ENCODE measurements at places on chromosomes 13 and 19.

- DNase-seq = no peak
These were observed 303.9 kb downstream of the FOXO1 start for GRCh38 chr13:40362502-40362901.

DNA sequence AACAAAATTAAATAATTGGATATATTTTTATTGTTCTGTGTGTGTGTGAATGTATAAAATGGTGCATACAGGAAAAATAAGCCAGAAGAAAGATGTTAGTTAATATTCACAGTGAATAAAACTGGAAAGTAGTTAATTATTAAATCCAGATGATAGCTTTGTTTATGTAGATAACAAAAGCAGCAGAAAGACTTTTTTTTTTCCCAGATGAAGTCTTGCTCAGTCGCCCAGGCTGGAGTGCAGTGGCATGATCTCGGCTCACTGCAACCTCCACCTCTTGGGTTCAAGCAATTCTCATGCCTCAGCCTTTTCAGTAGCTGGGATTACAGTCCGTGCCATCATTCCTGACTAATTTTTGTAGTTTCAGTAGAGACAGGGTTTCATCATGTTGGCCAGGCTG is 140.1 kb downstream of the ZNF486 start:
- no peak for DNase-seq

- DNase-seq = no peak
These were observed 25.0 kb upstream of the VWA8 start for GRCh38 chr13:41985788-41986508.

GRCh38 chr19:54077334-54077733 is 3.8 kb downstream of the TARM1 start:
- no peak for DNase-seq

GRCh38 chr19:23365222-23365621 is 30.0 kb downstream of the ZNF91 start:
- DNase-seq = no peak

DNA sequence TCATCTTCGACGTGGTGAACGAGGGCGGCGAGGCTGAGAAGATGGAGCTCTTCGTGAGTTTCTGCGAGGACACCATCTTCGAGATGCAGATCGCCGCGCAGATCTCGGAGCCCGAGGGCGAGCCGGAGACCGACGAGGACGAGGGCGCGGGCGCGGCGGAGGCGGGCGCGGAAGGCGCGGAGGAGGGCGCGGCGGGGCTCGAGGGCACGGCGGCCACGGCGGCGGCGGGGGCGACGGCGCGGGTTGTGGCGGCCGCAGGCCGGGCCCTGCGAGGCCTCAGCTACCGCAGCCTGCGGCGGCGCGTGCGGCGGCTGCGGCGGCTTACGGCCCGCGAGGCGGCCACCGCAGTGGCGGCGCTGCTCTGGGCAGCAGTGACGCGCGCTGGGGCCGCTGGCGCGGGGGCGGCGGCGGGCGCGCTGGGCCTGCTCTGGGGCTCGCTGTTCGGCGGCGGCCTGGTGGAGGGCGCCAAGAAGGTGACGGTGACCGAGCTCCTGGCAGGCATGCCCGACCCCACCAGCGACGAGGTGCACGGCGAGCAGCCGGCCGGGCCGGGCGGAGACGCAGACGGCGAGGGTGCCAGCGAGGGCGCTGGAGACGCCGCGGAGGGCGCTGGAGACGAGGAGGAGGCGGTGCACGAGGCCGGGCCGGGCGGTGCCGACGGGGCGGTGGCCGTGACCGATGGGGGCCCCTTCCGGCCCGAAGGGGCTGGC is 52.6 kb downstream of the MAP4K1 start:
- no peak for DNase-seq

DNA sequence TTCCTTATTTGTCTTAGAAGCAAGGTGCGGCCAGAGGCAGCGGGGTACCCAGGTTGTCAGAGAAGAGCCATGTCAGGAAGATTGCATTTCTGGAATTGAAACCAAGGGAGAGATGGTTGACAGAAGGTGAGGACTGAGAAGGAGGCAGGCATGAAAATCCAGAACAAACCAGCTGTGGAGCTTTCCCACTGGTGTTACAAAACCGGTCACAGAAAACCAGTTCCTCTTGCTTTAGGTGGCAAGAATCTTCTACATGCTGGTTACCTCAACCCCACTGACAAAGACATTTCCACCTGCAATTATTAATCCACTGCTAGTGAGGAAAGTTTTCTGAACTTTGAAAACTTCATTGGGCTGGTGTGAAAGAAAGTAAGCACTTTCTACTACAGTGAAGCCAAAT is 64.0 kb upstream of the MED4 start:
- DNase-seq = no peak

DNA sequence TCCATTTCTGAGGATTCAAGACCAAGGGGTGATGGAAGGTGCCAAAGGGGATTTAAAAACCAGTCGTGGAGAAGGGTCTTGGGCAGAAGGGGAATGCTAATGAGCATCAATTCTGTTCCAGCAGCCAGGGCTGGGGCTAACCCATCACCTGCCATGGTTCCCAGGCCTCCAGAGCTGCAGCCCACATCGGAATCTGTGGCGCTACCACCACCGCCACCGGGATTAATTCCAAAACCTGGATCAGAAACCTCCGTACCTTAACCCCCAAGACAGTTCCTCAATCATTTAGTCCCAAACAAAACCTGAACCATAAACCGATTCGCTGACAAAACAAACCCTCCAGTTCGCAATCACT is 583 bp downstream of the ZNF615 start:
- DNase-seq = no peak

GRCh38 chr13:97535614-97536013 is 101.6 kb downstream of the RAP2A start:
- no peak for DNase-seq

- no peak for DNase-seq
These were observed at the start of gene FLT3 for GRCh38 chr13:28100150-28101121. TSS of gene FLT3 (minus strand) at chr13:28100576. CDS start at chr13:28100510, 66 bp downstream.

GRCh38 chr13:35794734-35795389 is 318.4 kb upstream of the MAB21L1 start:
- DNase-seq = no peak

- DNase-seq = no peak
These were observed 482.1 kb downstream of the LIG4 start for GRCh38 chr13:107733276-107733675.

DNA sequence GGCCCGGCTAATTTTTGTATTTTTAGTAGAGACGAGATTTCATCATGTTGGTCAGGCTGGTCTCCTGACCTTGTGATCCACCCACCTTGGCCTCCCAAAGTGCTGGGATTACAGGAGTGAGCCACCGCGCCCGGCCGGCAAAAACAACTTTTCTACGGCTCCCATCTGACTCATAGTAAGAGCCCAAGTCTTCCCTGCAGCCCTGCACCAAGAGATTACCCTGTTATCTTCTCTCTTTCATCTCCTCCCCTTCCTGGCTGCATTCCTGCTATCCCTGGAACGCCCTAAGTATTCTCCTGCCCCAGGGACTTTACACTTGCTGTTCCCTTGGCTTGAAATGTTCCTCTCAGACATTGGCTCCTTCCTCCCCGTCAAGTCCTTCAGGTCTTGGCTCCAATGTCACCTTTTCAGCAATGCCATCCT is 6.6 kb downstream of the AP2S1 start:
- DNase-seq = no peak

DNA sequence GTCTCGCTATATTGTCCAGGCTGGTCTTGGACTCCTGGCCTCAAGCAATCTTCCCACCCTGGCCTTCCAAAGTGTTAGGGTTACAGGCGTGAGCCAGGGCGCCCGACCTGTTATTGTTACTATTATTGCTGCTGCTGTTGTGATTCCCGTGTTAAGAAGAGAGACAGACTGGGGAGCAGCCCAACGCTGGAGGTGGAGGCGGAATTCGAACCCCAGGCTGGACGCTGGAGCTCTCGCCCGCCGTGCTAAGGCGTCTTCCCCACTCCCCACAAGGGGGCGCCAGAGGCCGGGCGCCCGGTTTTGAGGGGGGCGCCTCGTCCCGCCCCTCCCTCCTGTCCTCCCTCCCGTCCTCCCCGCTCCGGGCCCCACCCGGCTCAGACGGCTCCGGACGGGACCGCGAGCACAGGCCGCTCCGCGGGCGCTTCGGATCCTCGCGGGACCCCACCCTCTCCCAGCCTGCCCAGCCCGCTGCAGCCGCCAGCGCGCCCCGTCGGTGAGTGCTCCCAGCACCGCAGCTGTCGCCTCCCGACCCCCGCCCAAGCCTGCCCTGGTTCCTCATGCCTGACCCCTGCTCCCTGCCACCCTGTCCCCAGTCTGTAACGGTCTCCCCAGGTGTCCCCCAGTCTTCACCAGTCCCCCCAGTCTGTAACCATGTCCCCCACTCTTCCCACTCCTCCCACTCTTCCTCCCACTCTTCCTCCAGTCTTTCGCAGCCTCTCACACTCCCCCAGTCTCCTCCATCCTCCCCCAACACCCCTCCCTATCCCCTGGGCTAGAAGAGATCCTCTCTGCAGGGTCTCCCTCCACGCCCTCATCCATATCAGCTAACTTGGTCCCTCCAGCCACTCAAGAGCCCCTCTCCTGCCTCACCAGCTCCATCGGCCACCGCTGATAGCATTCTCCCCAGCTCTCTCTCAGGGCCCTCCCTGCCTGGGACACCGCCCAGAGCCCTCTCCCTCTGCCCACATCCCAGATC is at the start of gene EHD2:
Gene EHD2 (plus strand): TSS at position 377 of the 976 bp plus-strand sequence. CDS start 3,191 bp downstream, outside the sequence.
- no peak for DNase-seq

DNA sequence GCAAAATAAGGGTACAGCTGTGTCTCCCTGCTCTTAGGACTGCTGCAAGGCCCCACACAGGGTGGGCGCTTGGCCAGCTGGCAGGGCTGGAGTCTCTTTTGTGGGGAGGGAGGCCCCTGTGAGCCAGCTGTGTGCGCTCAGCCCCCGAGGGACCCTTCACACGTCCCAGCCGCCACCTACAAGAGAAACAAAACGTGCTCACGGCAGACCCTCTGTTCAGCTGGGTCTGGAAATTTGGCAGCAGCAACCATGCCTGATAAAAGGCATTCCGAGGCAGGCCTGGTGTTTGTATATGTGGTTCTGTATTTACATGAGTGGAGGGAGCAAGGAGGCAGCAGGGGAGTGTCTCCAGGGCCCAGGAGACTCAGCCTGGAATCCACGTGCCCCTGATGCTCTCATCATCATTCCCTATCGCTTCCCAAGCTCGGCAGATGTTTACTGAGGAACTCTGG is 49.7 kb downstream of the CRTC1 start:
- no peak for DNase-seq

GRCh38 chr13:71867131-71867814 is at the start of gene DACH1:
TSS of gene DACH1 (minus strand) at chr13:71867204.
- DNase-seq = peak; percentile 23

- DNase-seq = no peak
These were observed 8.5 kb downstream of the MLLT1 start for GRCh38 chr19:6271251-6271650.

GRCh38 chr13:29693275-29693945 is 97.9 kb upstream of the SLC7A1 start:
- DNase-seq = no peak

DNA sequence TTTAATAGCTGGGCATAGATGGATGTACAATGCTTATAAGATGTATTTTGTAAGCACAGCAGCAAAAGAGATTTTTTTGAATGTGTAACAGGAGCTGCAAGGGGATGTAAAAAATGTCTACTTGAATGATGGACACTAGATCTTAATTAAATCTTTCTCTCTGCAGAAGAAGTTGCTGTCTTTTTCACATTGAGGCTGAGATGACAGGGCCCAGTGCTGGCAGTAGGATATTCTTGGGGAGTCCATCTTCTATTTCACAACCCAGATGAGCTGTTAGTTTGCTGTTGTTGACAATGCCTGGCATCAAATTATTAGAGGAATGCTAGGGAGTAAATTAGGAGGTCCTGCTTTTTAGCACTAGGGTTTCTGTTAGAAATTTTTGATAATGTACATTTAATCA is 698.7 kb downstream of the SLITRK5 start:
- DNase-seq = no peak
